SIG-M5 (cell line): ENCODE measurements at places on chromosomes 11 and 22.

DNA sequence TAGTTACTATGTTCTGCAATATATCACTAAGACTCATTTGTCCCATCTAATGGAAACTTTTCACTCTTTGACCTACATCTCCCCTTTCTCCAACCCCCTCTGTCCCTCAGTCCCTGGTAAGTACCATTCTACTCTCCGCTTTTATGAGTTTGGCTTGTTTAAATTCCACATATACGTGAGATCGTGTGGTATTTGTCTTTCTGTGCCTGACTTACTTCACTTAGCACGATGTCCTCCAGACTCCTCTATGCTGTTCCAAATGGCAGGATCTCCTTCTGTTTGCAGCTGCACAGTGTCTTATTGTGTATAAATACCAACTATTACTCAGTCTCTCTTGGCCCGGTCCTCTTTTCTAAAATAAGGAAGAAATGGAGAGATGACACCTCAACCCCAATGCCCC is 205.4 kb upstream of the NTM start:
- DNase-seq: no peak

DNA sequence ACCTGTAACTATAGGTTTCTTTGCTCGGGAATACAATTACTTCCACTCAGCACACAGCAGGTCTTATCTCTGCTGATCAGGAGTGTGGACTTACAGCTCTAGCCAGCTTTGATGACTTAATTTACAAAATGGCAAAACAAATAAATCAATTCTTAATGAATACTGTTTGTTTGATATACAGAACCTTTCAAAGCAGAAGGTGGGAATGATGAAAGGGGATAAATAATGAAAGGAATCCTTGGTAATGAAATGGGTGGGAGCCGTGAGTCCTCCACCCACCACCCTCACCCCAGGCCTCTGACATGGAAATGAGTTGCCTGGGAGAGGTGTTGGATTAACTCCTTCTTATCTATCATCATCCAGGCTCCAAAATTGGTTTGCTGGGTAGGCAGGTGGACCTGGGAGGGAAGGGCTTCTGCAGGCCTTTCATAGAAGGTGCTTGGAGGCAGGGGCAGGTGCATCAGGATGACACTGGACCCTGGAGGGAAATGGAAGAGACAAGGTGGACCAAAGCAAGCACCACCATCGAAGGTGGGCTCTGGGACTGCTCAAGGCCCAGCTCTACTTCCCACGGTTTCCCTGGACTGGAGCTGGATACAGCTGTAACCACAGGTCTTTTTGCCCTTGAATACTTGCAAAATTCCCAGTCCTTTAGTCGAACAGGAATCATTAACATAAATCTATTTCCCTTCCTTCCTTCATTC is 23.0 kb downstream of the POU2AF1 start:
- no peak for DNase-seq

- DNase-seq: no peak
Observed at GRCh38 chr22:45845076-45845487, 131.9 kb downstream of the WNT7B start.

GRCh38 chr22:31496735-31497146 is 405 bp downstream of the SFI1 start:
- DNase-seq: no peak

DNA sequence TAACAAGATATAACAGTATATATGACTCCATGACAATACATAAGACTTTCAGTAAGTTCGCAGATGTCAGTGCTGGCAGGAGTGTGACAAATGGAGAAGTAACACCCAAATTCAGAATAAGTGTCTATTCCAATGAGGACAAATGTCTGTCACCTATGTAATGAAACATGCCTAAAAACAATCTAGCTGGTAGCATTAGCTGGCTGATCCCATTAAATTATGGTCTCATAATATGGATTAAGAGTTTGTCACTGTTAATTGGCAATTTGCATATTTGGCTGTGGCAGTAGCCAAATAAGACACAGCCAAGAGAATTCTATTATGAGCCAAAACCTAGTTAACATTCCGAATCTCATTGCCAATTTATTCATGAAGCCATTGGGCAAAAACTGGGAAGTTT is 30.2 kb upstream of the CAVIN3 start:
- no peak for DNase-seq

- no peak for DNase-seq
Observed at GRCh38 chr11:132911186-132911585, 621.1 kb downstream of the OPCML start.

DNA sequence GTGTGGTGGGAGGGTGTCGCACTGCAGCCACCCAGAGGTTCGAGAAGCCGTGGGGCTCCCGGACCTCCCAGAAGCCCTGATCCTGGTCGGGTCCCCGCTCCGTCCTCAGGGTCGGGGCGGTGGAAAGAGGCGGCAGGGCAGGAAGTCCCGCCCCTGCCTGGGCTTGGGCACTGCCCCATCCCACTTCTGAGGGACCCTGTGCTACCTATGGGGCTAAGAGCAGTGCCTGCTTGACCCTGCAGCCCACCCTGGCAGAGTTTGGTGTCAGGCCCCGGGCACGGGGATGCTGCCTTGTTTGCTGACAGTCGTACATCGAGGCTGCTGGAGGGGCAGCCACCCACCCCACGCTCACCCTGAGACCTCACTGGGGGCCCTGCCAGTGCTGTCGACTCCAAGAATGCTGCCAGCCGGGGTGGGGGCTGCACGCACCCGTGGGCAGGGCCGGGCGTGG is 19.4 kb downstream of the RNH1 start:
- no peak for DNase-seq

GRCh38 chr11:78390809-78391208 is 26.8 kb downstream of the GAB2 start:
- no peak for DNase-seq

DNA sequence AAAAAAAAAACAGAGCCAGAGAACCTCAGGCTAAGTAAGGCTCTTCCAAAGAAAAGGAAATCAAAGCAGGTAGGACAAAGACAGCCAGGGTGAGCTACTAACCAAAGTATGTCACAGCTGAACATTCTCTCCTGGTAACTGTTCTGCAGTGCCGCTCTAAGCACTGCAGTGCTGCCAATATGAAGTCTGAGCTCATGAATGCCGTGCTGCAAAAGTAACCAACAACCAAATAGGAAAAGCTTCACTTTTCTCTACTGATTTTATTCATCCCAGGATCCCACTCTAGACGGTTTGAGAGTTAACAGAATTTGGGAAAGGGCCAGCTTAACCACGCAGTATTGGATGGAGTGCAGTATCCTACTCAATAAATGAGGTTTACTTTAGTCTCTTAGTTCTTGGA is 3.5 kb downstream of the SIK3 start:
- DNase-seq: no peak

- DNase-seq: no peak
Observed at GRCh38 chr11:34154059-34154875, 48.8 kb downstream of the NAT10 start.

- DNase-seq: no peak
Observed at GRCh38 chr11:1205121-1205986, 17.5 kb upstream of the MUC5B start.

GRCh38 chr11:17533778-17534415 is 10.3 kb downstream of the USH1C start:
- DNase-seq: no peak

GRCh38 chr11:44556735-44557409 is 8.6 kb upstream of the CD82 start:
- no peak for DNase-seq

DNA sequence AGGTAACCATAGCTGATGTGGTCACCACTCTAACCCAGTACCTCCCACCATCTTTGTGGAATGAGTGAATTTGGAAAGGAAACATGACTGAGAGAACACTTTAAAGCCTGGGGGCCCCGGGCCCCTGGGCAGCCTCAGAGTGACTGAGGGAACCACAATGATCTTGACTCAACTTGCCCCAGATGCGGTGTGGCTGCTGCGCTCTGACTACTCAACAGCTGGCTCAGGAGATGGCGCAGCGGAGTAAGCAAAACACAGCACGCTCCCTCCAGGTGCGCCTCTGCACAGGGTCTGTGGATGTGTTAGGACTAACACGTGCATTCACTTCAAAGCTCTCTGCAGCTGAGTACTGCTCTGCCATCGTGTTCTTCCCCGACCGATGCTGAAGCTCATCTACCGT is 5.9 kb downstream of the RNF215 start:
- DNase-seq: no peak

DNA sequence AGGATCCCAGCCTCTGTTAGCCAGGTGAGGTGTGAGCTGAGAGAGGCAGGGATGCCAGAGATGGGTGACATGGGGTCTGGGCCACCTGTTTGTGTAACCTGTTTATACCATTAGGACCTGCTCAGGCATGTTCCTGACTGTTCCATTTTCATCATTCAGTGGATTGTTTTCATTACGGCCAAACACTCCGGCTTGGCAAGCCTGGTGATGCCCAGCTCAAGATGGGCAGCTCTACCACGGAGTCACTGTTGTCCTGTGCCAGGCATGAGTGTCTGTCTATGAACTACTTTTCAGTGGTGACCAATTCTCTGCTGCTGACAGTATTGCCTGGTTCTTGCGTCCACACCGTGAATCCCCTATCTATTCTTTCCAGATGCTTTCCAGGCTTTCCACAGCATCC is 71.5 kb upstream of the SLC22A12 start:
- no peak for DNase-seq

DNA sequence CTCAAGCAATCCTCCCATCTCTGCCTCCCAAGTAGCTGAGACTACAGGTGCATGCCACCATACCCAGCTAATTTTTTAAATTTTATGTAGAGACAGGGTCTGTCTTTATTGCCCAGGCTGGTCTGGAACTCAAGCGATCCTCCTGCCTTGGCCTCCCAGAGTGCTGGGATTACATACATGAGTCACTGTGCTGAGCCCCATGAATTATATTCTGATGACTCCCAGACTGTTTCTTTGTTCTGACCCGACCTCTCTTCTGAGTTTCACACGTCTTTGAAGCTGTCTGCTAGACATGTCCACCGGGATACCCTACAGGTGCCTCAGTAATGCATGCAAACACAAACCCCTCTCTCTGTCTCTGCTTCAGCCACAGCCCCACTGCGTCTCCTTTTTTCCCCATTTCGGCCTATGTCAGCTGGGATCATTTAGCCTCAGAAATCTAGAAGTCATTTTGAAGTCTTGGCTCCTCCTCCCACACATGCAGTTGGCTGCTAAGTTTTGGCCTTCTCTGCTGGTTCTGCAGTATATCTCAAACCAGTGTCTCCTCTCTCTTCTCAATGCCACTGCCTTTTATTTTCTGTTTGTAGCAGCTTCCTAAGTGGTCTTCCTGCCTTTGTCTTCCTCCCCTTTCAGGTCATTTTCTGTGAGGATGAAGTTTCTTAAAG is 4.8 kb downstream of the VPS26B start:
- no peak for DNase-seq

DNA sequence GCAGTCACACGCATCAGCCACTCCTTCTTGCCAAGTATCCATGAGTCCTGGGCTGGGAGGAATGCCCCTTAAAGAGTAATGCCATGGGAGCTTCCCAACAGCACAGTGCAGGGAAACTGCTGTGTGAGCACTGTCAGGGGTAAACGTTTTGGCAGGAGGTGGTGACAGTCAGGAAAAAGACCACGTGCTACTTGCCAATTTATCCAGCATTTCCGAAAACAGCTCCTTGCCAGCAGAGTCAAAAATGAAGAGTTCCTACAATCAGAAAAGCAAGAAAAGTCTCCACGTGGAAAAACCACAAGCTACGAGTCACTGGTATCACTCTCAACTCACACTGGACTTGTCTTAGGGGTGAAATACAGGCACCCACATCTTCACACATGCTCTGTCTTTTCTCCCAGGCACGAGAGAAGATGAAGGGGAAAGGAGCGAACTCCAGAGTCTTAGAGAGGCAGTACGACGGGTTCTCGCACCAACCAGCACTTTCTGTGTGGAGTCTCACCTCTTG is 9.9 kb downstream of the IFT27 start:
- DNase-seq: no peak

DNA sequence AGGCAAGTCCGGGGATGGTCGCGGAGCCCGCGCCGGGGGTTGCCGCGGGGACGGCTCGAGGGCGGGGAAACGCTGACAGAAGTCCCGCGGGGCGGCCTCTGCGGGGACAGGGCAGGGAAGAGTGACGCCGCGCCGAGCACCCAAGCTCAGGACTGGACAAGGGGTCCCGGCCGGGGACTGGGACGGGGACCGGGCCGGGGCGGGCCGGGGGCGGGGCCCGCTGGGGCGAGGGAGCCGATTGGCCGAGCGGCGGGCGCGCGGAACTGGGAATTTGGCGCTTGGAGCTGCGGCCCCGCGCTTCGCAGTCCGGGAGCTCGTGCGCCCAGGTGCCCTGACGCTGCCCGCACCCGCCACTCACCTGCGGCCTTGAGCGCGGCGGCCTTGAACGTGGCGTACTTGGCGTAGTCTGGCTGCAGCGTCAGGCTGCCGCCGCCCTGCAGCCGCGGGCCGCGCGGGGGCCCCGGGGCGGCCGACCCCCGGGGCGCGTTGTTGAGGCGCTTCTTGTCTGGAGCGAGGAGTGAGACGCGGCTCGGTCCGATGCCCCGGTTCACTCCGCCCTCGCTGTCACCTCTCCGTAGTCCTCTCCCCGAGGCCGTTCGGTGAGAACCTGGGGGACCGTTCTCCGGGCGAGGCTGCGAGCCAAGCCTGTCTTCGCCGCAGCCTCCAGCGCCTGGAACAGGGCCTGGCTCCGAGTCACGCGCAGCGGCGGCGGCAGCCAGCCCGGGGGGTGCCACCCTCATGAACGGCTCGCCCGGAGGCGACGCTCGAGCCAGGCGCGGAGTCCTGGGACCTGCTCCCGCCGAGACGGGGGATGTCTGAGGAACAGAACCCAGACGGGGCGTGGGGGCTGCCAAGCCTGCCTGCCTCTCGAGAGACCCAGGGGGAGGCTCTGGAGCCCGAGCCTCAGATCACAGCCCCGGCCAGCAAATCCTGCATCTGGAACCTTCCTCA is 4.5 kb downstream of the SHISA8 start:
- DNase-seq: no peak

DNA sequence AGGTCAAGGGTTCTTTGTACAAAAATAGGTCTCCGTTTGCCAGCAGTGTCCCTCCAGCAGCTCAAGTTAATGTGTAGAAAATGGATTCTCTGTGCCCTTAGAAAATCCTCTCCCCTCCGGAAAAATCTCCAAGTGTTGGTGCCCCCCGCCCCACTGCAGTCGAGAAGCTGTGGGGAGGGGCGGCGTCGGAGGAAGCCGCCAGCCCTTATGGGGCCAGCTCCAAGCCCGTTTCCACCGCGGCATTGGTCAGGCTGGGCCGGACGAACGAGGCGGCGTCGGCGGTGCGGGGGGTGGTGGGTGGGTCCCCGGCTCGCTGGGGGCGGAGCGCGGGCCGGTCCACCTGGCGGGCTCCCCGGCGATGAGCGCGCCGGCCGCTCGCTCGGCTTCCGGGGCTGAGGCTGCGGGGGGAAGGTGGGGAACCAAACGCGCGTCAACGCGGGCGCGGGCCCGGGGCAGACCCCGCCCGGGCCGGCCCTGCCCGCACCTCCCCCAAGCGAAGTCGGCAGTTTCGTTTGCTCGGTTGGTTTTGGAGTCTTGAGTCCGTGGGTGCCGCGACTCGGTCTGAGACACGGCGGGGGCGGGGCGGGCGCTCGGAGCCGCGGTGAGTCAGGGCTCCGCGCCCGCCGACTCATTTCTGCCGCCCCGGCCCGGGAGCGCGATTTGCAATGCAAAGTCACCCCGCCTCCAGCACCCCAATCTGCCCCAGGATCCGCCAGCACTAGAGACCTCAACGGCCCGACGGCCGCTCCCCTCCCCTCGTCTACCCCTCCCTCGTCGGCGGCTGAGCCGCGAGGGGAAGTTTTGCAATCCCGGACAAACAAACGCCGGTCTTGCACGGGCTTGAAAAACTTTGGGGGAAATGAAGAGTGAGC is 1.4 kb downstream of the ASCL2 start:
- no peak for DNase-seq

GRCh38 chr11:68181719-68182451 is 31.2 kb downstream of the KMT5B start:
- no peak for DNase-seq
